ENCODE measurements at places on chromosomes 5 and 9.

DNA sequence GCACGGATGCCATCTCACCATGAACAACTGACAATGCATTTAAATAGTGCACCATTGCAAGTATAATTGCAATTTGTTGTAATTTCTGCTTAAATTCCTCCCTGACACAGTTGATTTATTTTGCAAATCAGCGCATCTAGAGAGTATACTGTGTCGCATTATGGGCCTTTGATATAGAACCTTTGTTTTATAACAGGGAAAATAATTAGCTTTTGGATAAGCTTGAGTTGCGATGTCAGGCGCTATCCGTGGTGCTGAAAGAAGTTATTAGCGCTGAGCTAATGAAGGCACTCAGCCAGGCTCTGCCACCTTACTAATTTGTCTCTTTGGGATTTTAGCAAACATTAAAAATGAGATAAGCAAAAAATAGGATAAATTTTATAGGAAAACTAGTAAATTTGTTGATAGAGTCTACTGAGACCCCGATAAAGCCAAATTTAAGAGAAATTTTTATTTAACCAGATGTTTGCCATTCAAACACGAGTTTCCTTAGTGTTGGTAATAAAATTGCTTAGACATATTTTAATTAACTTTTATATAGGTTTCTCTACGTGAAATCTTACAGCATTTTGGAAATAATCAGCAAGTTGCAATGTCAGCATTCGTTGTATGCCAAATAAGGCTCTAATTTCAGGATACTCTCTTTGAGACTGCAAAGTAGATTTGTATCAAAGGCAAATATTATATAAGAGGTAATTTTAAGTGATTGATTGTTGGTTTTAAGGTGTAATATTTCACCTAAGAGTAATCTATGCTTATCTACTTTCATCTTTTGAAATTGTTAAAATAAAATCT, 355.5 kb downstream of the TLR4 start:
- DNase-seq, result peak; percentile 9

- DNase-seq, result no peak
Observed at GRCh38 chr5:151499501-151500035, 52.2 kb downstream of the SLC36A1 start.

GRCh38 chr5:87361031-87361445, 51.7 kb downstream of the CCNH start:
- no peak for DNase-seq

DNA sequence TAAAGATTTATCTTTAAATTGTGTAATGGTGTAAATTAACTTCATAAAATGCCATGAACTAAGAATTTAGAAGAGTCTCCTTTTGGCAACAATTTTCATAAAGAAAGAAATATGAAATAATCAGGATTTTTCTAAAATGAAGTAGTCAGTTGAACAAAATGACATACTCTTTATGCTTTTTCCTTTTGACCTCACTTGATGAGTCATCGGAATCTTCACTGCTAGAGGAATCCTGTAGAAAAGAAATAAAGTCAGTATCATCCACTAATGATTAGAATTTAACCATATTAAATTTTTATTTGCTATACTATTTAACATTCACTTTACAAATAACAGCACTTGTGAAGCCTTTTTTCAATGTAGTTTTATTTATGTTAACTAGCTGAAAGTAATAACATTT, 26.1 kb downstream of the CHD1 start:
- DNase-seq, result no peak

DNA sequence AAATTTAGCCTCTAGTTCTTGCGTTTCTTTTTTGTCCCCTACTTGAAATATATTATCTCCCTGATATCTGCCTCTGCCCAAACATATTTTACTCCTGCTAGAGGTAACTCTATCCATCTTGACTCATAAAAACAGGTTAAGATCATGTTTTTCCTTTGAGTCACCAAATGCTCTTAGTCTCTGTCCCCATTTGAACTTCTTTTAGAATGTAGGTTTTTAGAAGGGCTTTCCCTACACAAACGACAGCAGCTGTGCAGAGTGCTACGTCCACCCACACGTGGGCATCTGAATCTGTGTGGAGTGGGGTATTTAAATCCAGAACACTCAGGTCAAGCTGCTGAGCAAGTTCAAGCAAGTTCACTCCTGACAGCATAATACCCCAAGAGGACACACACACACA, 2.2 kb downstream of the HSD17B3 start:
- DNase-seq, result no peak

- DNase-seq, result no peak
Observed at GRCh38 chr5:144711172-144711571, 540.5 kb downstream of the KCTD16 start.

DNA sequence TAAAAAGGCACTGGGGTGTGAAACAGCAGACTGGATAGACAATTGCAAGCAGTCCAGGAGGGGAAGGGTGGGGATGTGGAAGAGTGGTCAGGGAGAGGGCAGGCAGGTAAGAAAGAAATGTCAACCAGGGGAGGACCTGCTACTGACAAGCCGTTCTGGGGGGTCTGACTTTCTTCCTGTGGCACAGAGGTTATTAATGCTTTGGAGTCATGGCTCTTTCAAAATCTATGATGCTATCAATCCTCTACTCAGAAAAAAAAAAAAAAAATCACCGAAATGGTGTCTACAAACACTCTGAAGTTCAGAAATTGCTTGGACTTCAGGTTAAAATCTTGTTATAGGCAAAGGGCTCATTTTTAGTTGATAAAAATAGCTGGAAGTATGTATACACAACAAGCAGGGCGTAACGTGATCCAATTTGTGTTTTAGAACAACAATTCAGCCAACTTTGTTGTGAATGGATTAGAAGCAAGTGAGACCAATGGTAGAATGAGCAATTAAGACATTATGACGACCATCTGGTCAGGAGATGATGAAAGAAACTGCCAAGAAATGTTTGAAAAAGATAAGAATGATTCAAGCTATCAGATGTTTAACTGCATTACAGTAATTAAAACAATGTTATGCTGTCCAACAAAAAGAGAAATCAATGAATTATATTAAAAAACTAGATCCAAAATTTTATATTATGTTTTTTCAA, 255.2 kb downstream of the DEPDC1B start:
- no peak for DNase-seq

DNA sequence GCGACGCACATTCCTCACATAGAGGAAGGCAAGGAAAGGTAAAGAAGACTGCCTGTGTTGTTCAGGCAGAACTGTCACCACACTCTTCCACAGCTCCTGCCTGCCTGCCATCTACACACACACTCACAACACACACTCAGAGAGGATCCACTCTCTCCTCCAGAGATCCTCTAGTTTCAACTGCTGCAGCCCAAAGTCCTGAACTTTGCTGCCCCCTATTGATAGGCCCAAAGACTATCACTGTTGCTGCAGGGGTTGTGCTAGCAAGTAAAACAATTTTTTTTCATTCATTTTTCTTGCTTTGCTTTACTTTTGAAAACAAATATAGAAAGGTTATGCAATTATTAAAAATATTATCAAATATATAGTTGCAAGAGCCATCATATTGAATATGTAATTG, 5.9 kb upstream of the CFAP90 start:
- DNase-seq, result peak; percentile 34

DNA sequence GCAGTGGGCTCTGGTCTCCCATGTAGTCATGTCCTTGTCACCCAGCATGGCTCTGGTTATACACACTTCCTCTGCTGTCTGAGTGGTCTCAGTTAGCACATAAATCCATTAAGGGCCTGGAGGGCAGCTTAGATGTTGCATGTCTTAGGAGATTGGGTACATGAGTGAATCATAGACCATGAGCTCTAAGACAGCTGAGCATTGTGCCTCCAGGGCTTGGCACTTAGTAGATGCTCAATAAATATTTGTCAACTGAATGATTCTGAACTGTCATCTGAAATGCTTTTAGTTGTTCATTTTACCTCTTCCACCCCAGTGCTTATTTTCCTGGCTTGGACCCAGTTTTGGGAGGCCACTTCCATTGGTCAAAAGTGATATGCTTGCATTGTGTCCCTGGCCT, 135.6 kb downstream of the BOD1 start:
- DNase-seq, result no peak

- no peak for DNase-seq
Observed at GRCh38 chr5:132674671-132675506, 1.1 kb downstream of the IL4 start.

GRCh38 chr9:91241909-91242308, 119.8 kb downstream of the AUH start:
- DNase-seq, result no peak

- no peak for DNase-seq
Observed at GRCh38 chr9:72844440-72844768, 108.4 kb downstream of the ALDH1A1 start.

- no peak for DNase-seq
Observed at GRCh38 chr5:76684756-76685519, 31.0 kb upstream of the F2R start.

GRCh38 chr9:133280392-133280791, 5.4 kb upstream of the ABO start:
- no peak for DNase-seq

DNA sequence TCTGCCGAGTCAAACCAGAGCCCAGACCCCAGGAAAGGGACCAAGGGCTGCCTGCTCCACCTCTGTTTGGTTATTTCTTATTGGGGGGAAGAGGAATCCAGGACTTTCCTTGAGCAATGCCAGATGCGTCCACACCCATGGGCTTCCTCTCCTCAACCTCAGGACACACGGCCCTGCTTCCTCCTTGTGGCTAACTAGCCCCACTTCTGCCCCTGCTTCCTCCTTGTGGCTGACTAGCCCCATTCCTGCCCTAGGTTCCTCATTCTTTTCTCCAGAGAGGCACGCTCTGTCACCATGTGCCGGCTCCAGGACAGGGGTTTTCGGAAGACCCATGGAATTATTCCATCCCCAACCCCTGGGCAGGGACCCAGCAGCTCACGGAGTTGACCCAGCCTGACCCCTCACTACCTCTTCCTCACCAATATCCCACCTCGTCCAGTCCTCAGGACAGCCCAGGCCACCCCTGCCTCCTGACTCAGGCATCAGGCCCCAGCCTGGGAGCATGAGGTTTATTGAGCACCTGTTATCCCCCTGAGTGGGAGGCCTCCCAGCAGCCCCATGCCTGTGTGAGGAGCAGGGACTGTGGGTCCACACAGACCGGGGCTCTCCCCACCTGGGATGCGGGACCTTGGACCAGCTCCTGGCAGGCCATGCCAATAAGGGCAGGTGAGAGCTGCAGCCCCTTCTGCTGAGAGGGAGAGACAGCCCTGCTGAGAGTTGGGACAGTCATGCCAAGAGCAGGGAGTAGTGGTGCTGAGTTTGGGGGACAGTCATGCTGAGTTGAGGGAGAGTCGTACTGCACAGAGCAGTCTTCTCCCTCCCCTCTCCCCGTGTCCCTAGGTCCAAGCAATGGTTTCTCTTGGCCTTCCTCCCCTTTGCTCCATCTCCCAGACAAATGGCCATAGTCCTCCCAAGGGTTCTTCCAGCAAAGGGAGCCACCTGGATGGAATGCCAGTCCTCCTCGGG, 11.8 kb upstream of the FCN1 start:
- DNase-seq, result peak; percentile 93

GRCh38 chr5:98614341-98614740, 159.1 kb upstream of the RGMB start:
- no peak for DNase-seq

DNA sequence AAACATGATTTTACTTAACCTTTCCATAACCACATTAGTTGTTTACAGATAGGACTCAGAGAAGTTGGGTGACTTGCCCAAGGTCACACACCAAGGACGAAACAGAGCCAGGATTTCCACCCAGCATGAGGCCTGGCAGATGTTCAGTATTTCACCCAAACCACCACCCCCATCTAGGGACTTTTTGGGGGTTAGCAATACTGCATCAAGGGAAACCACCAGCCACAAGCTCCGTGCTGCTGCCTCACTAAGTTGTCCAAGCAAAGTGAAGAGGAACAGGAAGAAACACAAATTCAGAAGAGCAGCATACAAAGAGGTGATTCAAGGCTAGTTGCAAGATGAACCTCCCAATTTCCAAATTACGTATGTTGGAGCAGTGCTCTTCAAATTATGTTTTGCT, 219.6 kb upstream of the RORB start:
- no peak for DNase-seq

GRCh38 chr5:52748590-52748989, 39.1 kb upstream of the ITGA1 start:
- DNase-seq, result no peak

DNA sequence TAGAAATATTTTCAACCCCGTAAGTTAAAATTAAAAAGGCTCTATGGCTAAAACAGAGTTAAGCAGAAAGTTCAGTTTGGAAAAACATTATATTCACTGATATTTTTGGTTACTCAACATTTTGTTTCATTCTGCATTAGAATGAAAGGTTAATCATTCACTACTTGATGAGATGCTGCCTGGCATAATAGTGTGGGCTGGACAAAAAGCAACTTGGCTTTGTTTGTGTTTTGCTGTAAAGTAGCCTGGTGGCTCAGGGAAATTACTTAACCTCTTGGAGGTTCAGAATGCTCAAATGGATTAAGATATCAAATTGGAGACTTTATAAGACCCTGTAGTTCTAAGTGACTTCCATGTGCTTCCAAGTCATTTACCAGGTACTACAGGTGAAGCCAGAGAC, 367.4 kb upstream of the TRPC7 start:
- no peak for DNase-seq

DNA sequence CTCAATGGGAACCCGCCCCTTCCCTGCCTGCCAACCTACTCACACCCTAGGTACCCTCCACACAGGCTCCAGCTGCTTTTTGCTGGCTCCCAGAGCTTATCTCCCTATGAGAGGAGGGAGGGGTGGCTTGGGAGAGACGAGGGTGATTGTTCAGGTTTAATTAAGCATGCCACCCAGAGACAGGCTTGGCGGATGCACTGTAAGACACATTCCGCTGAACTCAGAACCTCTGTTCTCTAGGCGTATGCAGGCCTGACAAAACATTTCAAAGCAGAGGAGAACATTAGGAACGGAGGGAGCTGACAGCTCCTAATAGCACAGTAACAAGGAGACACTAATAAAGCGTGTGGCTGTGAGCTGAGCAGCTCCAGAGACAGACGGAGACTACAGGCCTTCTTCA, 80.1 kb downstream of the TRIM32 start:
- no peak for DNase-seq

DNA sequence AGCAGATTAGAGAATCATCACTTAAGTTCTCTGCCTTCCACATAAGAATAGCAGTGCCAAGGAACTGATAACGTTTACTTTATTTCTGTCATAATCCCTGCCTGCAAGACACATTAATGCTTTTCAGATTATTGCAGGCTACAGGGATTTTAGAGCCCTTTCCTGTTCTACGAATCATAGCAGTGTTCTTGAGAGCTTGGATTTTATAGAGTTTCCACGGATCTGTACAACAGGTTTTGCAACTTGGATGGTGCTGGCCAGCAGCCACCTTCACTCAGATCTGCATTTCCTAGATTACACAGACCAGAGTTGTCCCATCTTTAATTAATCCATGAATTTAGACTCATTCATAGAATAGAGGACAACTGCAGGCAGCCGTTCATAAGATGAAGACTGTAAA, 38.1 kb downstream of the SLC12A2 start:
- DNase-seq, result no peak

GRCh38 chr9:134630861-134631260, 10.7 kb upstream of the COL5A1 start:
- DNase-seq, result no peak

- peak; percentile 36 for DNase-seq
Observed at GRCh38 chr5:33969572-33970452, 14.7 kb downstream of the SLC45A2 start.

GRCh38 chr5:94920570-94920969, 302.1 kb downstream of the SLF1 start:
- DNase-seq, result no peak

GRCh38 chr9:30697958-30698357, 1686.5 kb upstream of the ACO1 start:
- DNase-seq, result no peak
